Stimulated activated CD4-positive, alpha-beta T cell treated with anti-CD3 and anti-CD28 coated beads, Interleukin-15, amount 100 ng/mL, for 48 hours (primary cell): ENCODE measurements at places on chromosomes 6 and 20.

GRCh38 chr6:162387718-162388382, 339.7 kb downstream of the PRKN start:
- no peak for DNase-seq

GRCh38 chr6:42440778-42441696, 10.7 kb downstream of the TRERF1 start:
- DNase-seq: no peak

DNA sequence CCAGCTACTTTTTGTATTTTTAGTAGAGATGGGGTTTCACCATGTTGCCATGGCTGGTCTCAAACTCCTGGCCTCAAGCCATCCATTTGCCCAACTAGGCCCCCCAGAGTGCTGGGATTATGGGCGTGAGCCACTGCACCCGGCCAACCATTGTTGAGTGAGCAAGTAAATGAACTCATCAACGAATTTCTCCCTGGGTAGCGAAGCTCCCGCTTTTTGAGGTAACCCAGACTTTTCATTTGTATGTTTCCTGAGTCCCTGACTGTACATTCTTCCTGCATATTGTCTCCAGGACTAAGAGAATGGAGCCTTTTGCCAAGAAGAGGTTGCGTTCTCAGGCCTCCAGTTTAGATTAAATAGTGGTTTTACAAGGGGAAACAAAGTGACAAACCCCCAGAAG, 36.4 kb downstream of the RIPOR3 start:
- no peak for DNase-seq

DNA sequence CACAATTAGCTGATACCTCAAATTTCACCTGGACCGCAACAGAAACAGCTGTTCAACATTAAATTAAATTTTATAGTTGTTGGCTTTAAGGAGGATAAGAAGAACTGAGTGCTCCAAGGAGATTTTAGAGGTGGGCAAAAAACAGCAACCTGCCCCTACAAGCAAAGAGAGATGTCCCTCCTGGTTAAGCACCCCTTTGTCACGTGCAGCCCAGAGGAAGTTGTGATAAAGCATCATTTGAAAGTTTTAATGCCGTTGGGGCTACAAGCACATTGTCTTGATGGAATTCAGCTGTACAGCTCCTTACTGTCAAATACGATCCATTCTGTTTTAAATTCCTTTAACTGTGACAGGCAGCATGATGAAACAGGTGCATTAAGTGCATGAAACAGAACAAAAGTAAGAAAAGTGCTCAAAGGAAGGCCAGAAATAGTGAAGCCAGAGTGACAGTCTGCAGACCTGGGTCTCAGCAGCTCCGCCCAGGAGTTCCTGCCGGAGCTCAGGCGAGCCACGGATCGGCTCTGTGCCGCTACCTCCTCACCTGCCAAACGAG, 195.0 kb downstream of the GMPR start:
- no peak for DNase-seq

DNA sequence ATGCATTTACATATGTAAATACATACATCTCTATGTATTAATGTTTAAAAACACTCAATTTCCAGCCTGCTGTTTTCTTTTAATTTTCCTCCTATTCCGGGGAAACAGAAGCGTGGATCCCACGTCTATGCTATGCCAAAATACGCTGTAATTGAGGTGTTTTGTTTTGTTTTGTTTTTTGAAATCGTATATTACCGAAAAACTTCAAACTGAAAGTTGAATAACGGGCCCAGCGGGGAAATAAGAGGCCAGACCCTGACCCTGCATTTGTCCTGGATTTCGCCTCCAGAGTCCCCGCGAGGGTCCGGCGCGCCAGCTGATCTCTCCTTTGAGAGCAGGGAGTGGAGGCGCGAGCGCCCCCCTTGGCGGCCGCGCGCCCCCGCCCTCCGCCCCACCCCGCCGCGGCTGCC, 355 bp upstream of the BMP2 start:
- no peak for DNase-seq

- DNase-seq: no peak
Observed at GRCh38 chr20:15794409-15794808, 778.8 kb downstream of the KIF16B start.

DNA sequence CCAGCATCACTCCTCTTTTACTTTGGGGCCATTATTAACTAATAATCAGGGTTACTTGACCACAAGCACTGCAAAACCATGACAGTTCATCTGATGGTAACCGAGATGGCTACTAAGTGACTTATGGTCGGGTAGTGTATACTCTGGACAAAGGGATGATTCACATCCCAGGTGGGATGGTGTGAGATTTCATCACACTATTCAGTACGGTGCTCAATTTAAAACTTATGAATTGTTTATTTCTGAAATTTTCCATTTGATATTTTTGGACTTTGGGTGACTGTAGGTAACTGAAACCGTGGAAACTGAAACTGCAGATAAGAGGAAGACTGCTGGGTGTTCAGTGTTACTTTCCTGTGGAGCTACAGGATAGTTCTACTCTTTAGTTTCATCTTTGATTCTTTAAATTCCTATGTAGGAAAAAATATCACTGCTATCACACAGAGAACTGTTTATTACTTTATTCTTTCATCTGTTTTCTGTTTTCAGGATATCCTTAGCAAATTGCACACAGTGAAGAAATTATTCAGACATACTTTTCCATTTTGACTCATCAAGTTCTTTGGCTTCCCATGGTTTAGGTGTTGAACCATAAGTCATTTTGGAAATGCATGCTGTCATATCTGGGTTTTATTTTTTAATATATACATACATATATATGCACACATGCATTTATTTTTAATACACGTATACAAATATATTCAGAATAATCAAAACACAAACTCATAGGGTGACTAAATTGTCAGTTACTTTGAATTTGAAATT, 59.1 kb upstream of the C20orf144 start:
- DNase-seq: no peak
